ENCODE measurements at places on chromosomes 16 and 17.

DNA sequence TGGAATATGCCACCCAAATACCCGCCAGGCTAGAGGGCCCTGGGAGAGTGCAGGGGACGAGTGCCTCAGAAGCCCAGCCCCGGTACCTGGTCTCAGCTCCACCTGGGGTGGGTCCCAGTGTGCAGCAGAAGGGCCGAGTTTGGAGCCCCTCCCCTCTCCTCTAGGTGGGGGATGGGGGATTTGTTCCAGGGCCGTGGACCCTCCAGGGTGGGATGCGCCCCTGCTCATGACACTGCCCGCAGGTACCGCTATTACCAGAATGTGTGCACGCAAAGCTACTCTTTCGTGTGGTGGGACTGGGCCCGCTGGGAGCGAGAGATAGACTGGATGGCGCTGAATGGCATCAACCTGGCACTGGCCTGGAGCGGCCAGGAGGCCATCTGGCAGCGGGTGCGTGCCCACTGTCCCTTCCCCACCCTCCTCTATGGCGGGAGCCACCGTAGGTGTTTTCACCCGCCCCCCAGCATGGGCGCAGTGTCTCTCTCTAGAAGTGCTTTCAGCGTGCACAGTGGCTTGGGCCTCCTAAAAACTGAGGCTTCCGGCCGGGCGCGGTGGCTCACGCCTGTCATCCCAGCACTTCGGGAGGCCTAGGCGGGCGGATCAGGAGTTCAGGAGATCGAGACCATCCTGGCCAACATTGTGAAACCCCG, 1.2 kb downstream of the NAGLU start:
- no peak for DNase-seq

GRCh38 chr16:74071996-74072535, 224.5 kb upstream of the PSMD7 start:
- DNase-seq = peak; percentile 1

GRCh38 chr16:66996324-66996982, 8.1 kb downstream of the CES4A start:
- DNase-seq = peak; percentile 90

GRCh38 chr17:80477647-80478478, 1.5 kb upstream of the NPTX1 start:
- peak; percentile 32 for DNase-seq

GRCh38 chr16:83404261-83404660, 403.5 kb upstream of the HSBP1 start:
- DNase-seq = no peak

DNA sequence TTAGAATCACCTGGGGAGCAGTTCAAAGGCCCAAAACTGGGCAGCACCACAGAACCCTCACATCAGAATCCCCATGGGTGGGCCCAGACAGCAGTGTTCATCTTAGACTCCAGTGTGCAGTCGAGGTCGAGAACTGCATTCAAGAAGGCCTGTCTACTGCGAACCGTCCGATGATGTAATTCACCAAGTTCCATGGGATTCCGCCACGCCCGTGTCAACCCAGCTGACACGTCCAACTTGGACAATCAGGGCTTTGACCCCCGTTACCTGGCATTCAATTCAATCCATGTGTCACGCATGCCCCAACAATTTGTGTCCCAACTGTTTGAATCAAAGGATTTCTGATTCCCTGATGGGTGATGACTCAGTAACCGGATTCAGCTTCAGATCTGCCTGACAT, 9.2 kb downstream of the HSBP1 start:
- DNase-seq = no peak

DNA sequence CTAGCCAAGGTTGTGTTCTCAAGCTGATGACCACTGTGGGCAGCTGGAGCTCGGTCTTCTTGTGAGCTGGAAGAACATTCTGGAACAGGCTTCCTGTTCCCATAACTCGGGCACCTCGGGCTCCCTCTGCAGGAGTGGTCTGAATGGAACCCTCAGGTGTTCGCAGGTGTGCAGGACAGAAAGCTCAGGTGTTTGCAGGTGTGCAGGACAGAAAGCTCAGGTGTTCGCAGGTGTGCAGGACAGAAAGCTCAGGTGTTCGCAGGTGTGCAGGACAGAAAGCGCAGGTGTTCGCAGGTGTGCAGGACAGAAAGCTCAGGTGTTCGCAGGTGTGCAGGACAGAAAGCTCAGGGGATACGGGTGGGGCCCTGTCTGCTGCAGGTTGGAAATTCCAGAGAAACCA, 109.0 kb upstream of the CACNG5 start:
- DNase-seq = no peak

DNA sequence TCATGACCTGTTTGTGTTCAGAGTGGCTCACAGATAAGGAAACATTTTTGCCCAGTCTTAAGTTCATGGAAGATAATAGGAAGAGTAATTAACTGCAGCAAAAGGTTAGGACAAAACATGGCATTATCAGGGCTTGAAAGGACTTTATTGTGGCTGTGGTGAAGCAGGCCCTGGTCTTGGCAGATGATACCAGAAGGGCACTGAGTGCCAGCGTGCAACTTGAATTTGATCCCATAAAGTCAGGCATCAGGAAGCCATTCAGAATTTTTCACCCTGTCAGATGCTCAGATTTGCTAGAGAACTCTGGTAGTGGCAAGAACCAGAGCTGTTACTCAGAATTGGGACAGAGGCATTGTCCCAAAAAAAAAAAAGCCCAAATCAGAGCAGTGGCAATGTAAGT, 11.2 kb upstream of the COG7 start:
- no peak for DNase-seq

DNA sequence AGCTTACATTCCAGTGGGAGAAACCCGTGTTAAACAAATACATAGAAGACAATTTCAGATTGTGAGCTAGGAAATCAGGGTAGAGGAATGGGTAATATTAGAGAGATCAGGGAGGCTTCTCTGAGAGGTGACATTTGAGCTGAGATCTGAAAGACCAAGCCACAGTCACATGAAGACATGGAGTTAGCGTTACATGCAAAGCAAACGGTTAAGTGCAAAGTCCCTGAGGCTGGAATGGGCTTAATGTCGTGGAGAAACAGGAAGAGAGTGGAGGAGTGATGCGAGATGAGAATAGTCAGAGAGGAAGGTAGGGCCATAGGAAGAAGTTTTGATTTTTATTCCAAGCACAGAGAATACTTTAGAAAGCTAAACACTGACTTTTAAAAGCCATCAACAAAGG, 246.1 kb downstream of the IRX3 start:
- no peak for DNase-seq

DNA sequence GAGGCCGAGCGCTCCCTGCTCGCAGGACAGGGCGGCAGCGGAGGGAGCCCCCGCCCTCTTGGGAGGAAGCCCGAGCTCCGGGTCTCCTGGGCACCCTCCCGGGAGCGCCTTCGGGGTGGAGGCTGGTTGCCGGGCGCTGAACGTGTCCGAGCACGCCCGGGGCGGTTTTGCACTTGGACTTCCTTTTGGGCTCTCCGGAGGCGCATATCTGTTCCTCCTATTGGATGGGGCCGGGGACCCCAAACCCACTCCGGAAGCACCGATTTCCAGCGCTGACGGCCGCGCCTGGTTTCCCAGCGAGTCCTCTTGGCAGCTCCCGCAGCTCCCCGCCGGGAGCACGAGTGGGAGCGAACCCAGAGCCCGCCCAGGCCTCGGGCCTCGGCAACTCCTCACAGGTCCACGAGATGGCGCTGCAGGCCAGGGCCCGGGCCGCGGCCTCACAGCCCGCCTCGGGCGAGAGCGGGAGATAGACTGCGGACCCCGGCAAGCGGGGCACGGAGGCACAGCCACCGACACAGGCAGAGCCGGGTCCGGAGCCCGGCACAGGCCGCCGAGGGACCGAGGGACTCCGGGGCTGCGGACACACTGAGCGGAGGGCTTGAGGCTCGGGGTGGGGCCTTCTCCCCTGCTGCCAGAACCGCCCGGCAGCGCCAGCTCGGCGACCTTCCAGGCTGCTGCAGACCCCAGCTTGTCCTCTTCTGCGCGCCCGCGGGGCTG, 12.7 kb downstream of the TBX2 start:
- peak; percentile 84 for DNase-seq

DNA sequence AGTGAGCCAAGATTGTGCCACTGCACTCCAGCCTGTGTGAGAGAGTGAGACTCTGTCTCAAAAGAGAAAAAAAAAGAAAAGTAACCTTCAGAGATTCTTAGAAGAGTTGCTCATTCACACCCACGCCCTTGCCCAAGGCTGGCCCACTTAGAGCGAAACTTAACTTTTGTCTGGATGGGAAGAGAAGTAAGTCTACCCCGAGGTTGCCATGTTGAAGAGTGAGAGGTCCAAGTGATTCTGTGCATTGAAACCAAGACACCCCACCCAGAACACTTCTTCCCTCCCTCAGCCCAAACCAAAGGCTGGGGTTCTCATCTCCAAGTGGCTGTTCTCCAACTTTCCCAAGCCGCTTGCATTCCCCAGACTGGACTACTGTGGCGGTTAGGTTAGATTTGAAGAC, 2.4 kb upstream of the CISD3 start:
- no peak for DNase-seq

GRCh38 chr17:79079421-79080200, 5.0 kb downstream of the ENGASE start:
- DNase-seq = no peak

DNA sequence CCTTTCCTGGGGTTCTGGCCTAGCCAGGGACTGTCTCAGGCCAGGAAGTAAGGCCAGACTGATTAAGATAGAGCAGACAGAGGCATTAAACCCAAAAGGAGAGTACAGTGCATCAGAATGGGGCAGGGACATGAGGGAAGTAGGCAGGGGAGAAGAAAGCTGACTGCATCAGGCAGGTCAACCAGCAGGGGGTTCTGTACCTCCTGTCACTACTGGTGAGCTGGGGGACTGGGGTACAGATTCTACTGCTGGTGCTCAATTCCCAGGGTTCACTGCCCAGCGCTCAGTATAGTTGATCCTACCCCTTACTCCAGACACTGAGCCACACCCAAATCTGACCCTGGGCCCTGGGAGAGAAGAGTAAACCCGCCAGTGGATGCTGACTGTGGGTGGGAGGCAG, 12.9 kb upstream of the MTMR4 start:
- DNase-seq = no peak

GRCh38 chr16:9412915-9413264, 321.4 kb downstream of the HAPSTR1 start:
- DNase-seq = no peak

GRCh38 chr16:58960484-58960883, 226.4 kb upstream of the GOT2 start:
- no peak for DNase-seq

DNA sequence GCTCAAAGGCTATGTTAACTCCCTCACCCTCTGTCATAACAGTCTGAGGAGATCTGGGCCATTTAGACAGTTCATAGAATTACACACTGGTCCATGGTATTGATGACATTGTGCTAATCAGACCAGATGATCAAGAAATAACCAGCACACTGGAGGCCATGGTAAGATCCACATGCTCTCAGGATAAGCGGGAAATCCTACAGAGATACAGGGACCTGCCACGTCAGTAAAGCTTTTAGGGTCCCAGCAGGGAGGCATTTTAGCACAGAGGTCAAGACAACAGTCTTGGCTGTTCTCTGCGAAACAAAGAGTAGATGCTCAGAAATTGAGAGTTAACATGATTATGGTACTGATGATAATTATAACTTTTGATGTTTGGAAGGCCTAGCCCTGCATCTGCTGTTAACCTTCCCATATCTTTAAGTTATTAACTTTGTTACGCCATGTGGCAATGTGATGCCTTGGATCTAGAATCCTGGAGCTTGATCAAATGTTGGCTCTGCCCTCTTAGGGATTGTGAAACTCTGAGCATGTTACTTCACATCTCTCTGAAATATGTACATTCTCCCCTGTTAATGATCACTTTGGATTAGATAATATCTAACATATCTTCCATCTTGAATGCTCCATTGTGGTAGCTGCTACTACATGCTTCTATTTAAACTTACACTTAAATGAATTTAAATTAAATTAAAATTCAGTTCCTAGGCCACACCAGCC, 172.0 kb upstream of the SOX9 start:
- peak; percentile 46 for DNase-seq

DNA sequence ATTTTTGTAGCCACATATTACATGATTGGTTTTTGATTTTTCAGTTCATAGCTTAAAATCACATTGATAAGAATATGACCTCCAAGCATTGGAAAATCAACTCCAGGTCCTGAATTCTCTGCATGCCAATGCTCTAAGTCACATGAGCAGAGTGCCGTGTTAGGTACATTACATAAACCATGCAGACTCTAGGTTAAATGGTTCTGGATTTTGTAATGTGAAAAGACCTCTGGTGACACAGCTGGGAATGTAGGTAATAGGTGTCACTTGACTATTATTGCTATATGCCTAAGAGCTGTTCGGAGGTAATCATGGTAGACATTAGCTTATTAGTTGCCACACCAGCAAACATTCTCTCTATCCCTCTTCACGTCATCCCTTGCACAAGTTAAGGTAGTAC, 231.1 kb upstream of the SALL1 start:
- no peak for DNase-seq

DNA sequence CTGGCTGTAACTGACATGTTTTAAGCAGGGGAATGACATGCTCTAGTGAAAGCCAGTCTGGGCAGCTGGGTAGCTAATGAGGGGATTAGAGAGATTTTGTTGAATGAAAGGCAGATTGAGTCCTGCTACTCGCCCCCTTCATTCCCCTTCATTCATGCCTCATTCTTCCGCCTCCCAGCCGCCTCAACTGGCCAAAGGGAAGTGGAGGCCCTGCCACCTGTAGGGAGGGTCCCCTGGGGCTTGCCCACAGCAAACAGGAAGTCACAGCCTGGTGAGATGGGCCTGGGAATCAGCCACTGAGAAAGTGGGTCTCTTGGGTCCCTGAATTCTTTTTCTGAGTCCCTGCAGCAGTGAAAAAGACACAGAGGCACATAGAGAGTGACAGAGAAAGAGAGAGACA, 1.1 kb upstream of the CD19 start:
- DNase-seq = no peak

DNA sequence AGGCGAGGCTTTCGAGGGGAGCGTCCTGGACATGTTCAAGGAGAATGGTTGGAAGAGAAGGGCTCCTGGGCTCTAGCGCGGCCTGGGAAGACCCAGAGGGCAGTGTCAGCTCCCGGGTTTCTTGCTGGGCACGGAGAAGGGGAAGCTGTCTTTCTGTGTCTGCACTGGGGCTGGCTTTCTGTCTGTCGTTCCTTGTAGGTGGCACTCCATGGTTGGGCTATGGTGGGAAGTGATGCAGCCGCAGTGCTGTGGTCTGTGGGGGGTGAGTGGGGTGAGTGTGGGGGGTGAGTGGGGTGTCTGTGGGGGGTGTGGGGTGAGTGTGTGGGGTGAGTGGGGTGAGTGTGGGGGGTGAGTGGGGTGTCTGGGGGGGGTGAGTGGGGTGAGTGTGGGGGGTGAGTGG, 13.7 kb downstream of the RNF213 start:
- no peak for DNase-seq

- DNase-seq = no peak
Observed at GRCh38 chr17:77769762-77770161, 188.7 kb upstream of the TNRC6C start.

- no peak for DNase-seq
Observed at GRCh38 chr16:19842426-19843157, 42.1 kb downstream of the GPRC5B start.

- no peak for DNase-seq
Observed at GRCh38 chr17:12316021-12316420, 295.3 kb downstream of the MAP2K4 start.

GRCh38 chr16:50534556-50534955, 13.6 kb upstream of the NKD1 start:
- no peak for DNase-seq
